Activated naive CD4-positive, alpha-beta T cell (primary cell): ENCODE measurements at places on chromosomes 13 and 19.

DNA sequence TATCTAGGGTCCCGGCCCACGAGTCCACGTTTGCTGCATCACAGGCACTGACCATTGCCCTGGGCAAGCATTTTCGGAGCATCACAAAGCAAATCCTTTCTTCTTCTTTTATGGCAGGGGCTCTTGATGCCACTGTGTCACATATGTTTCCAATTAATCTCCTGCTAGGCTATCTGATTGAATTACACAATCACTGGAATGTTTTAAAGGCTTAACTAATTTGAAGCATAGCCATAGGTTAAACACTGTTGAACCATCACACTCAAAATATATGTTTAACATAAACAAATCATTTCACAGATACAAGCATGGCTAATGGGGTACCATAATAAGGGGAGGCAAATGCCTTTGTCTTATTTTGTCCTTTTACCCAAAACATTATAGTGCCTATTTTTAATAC is 338.3 kb downstream of the POU4F1 start:
- no peak for DNase-seq

DNA sequence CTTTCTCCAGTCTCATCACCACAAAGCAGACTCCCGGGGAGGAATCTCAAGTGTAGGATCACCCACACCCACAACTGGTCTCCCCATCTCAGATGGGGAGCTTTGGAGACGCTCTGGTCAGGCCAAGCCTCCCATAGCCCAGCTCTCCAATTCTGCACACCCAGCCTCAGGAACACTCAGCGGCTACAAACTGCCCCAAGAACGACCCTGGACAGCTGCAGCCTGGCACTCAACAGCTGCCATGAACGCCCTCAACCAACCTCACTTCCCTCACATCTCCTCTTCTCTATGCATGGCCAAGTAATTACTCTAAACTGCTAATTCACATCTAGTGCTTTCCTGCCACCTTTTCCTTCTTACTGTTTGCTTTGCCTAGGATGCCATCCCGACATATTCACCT is 42.6 kb downstream of the DZIP1 start:
- no peak for DNase-seq

- no peak for DNase-seq
These were observed 96.4 kb upstream of the MYCBP2 start for GRCh38 chr13:77423296-77423695.

- no peak for DNase-seq
These were observed 5.2 kb upstream of the F10 start for GRCh38 chr13:113117335-113117872.

- no peak for DNase-seq
These were observed 16.2 kb downstream of the MYCBP2 start for GRCh38 chr13:77310579-77311279.

DNA sequence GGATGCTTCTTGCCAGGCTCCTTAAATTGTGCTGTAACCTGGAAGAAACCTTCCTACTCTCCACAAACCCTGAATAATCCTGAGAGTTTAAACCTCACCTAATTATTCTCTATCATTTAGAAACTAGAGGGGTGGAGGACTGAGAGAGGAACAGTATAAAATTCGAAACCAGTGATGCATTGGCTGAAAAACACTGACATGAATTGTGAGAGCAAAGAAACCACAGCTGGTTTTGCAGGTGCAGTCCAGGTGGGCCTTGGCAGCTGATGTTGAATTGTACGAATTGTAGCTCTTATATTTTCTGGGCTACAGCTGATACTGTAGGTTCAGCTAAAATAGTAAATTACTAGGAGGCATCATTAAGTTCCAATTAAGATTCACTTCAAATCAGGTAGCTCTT is 227.0 kb upstream of the SLITRK5 start:
- DNase-seq: no peak

- no peak for DNase-seq
These were observed 283.2 kb upstream of the ARGLU1 start for GRCh38 chr13:106850973-106851650.

GRCh38 chr19:29544656-29545360 is 19.0 kb downstream of the VSTM2B start:
- DNase-seq: no peak

DNA sequence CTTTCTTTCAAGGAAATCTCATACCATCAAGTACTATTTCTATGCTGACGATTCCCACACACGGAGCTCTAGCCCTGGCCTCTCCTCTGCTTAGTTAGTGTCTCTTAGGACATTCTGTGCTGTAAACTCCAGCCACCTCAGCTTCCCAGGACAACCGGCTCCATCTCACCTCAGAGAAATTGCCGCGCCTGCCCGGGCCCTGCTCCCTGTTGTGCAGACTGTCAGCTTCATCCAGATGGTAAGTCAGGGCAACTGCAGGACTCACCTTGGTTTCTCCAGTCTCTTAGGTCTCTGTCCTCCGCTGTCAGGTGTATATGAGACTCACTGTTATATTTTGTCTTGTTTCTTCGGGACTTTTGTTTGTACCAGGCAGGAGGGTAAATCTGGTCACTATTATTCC is 98.7 kb downstream of the SPACA7 start:
- no peak for DNase-seq

DNA sequence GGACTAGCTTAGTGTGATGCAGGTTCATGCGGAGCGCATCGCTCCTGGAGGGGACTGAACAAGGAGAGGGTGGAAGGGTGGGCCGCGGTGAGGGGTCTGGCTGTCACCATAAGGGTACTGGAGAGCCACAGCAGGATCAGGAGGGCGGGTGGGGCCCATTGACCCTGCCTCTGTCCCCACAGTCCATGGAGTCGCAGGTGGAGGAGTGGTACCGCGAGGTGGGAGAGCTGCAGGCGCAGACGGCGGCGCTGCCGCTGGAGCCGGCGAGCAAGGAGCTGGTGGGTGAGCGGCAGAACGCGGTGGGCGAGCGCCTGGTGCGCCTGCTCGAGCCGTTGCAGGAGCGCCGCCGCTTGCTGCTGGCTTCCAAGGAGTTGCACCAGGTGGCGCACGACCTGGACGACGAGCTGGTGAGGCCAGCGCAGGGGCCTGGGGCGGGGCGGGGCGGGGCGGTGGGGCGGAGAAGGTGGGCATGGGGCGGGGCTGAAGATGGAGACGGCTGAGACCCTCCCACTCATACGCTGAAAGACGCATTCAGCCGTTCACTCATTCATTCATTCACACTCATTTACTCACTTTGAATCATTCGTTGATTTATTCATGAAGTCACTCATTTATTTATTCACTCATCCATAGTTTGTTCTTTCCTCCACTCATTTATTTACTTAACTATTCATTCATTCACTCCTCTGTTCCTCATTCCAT is 27.5 kb upstream of the SHKBP1 start:
- peak; percentile 35 for DNase-seq

DNA sequence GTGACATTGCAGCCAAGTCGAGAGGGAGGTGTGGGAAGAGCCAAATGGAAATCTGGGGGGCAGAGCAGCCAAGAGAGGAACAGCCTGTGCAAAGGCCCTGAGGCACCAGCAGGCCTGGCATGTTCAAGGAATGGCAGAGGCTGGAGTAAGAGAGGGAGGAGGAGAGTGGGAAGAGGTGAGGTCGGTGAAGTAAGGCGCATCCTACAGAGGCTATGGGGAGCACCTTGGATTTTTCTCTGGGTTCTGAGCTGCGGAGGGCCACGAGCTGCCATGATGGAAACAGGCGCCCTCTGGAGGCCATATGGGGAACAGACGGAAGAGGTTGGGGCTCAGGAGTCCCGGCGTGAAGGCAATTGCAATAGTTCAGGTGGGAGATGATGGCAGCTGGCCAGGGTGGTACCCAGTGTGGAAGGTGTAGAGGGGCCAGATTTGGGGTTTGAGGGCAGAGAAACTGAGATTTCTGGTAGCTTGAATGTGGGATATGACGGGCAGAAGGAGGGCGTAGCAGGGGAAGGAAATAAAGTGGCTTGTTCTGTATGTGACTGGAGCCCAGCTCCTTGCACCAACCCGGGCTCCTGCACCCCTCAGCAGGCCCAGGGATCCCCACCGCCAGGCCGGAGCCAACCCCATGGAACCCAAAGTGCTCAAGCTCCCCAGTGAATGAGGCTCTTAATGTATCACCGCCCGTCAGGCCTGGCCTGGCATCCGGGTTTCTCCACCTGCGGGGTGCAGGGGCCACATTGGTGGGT is 20.5 kb upstream of the STRN4 start:
- DNase-seq: no peak

DNA sequence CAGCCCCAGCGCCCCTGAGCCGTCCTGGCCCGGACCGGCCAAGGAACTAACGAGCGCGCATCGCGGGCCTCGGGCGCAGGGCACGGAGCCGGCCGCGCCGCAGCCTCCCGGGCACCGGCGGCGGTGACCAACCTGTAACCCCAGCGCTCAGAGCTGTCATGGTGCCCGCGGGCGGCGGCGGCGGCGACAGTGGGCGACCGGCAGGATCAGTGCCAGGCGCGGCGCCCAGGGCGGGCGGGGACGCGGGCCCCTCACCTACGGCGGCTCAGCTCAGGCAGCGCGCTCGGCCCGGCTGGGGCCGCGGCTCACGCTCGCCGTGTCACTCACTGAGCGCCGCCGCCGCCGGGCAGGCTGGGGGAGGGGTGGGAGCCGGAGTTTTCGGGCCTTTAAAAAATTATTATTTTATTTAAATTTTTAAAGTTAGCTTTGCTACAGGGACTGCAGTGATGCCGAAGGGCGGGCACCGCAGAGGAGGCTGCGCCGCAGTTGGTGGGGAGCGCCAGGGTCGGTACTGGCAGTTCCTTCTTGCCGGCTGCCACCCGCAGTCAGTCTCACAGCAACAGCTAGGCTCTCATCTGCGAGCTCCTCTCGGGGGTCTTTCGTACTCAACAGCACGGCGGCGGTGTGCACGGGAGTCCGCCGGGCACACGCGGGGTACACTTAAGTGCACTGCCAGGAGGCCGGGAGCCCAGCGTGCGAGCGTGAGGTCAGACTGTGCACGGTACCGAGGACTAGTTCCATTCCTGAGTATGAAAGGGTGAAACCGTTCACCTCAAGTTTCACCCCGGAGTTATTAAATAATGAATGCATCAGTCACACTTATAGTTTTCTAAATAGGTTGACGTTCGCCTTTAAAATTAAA is at the start of gene NALCN:
Gene NALCN (minus strand): TSS at position 328 of the 862 bp plus-strand sequence. CDS start 17,382 bp downstream, outside the sequence.
- no peak for DNase-seq

- DNase-seq: no peak
These were observed 16.6 kb downstream of the ADAMTS10 start for GRCh38 chr19:8593931-8594330.

- no peak for DNase-seq
These were observed 123.9 kb downstream of the SHISA2 start for GRCh38 chr13:25927932-25928331.

DNA sequence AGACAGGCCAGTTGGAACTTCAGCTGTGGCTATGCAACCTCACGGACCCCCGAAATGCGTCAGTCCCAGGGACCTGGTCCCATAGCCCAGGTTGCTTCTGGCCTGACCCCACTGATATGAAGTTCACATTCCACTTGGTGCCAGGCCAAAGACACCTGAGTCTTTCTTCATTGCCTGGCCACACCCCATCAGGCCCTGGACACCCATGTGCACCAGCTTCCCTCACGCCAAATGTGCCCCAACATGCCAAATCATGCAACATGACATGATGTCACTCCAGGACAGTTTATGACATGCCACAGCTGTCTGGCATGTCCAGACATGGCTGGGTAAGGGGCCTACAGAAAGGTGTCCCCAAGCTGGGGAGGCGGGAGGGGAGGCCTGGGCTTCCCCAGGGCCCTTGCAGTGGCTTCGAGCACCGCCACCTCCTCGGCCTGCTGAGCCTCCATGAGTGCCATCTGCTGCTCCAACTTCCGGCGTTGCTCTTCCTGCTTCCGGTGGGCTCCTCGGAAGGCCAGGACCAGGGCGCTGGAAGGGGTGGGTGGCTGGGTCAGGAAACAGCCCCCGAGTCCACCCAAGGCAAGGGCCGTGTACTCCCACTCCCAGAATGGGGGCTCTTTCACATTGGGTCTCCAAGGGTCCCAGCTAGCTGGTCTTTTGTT is 4.3 kb upstream of the NR2F6 start:
- no peak for DNase-seq
